HCT116 (cell line): ENCODE measurements at places on chromosomes 16 and 17. TPM values are rescaled to one million over a fixed set of nuclear protein-coding genes. Genes with fewer than 3 reads are reported as not detected.

- DNase-seq = peak; percentile 57
Observed at GRCh38 chr17:38667099-38667786, 7.5 kb downstream of the EPOP start.

B4GALNT2 gene
- total RNA-seq = not detected

DNA sequence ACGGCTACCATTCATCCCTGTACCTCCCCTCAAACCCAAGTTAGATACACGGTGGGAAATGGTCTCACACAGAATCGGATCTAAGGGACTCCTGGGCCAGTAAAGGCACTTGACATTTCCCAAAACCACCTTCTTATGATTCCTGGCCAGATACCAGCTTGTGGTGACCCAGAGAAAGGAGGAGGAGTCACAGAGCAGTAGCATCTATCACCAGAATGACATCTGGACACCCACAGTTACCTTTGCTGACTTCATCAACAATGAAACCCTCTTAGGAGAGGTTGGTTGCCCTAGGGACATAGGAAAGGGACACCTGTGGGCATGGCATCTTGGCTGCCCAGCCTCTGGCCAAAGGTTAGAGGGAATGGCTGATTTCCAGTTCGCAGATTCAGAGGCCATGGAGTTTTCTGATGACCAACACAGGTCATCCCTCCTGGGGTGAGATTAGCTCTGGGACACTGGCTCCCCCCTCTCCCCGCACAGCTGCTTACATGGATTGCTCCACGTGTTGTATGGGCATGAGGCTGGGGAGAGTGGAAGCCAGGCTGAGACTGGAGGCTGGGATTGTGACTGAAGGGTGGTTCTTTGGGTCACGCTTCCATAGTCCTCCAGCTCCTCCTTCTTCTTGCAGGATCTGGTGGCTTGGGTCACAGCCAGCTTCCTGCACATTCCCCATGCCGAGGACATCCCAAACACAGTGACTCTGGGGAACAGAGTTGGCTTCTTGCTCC is 1.4 kb upstream of the AOC3 start:
- DNase-seq = no peak

- no peak for DNase-seq
Observed at GRCh38 chr17:57898487-57899311, 48.9 kb upstream of the MRPS23 start.

OTOP2 gene
- total RNA-seq = not detected

- DNase-seq = no peak
Observed at GRCh38 chr16:82152196-82152595, 17.8 kb downstream of the MPHOSPH6 start.

ACSM2A gene
- total RNA-seq = not detected

DNA sequence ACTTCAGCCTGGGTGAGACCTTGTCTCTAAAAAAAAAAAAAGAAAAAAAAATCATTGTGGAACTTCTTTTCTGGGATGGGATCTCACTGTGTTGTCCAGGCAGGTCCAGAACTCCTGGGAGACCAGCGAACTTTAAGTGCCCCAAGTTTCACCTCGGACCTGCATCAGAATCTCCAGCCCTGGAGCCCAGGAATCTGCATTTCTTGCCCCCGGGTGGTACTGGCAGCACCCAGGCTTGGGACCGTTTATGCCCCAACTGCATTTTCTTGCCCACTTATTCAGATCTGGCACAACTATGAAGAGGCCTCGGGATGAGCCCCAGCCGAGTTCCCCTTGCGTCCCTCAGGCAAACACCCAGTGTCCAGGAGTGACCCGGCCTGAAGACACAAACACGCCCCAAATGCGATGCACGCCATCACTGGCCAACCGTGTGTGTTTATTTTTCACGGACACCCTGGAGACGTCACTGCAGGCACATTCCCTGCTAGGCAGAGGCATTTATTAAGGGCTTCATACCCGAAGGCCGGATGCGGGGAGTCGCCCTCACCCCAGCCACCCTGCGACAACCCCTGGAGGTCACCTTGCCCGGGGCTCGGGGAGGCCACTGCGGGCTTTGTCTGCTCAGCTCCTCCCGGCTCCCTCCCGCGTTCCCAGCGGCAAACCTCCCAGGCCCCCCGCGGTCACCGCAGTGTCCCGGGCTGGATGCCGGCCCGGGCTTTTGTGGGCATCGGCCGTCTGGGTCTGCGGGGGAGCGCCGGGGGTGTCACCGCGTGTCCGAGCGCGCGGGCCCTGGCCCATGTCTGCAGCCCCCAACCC is 684 bp upstream of the SPIRE2 start:
- DNase-seq = peak; percentile 54

DNA sequence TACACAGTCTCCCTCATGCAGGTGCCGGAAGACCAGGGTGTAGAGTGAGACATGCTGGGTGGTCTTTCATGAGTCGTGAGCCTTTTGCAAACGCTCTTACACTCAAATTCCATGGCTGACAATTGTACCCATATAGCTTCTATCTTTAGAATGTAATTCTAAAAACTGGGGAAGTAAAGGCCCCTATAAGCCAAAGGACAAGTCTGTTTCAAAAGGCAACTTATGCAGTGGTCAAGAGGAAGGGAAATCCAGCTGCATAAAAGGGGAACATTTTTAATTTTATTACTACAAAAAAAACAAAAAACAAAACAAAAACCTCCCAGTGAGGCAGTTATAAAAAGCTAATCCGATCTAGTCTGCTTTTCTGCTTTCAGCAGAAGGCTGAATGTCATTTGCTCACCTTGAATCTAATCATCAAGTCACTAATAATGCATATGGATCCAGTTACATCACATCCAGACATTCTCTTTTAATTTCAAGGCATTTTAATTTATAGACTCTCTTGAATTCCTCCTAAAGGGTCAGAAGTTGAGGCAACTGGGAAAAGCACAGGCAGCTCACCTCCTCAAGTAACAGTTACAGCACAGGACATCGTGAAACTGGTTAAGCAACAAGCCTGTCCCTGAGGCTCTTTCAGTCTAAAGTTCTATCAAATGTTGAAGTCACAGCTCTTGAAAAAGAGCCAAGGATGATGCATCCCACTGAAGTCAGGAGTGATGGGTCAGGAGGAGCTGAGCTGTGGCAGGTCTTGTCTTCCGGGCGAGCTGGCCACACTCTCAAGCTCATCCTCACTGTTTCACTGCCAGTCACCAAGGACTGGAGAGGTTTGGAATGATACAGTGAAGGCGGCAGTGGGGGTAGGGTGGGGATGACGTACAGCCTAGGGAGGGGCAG is 99.7 kb downstream of the VPS53 start:
- DNase-seq = no peak

- no peak for DNase-seq
Observed at GRCh38 chr16:55868980-55869379, 6.2 kb downstream of the CES5A start.

DNA sequence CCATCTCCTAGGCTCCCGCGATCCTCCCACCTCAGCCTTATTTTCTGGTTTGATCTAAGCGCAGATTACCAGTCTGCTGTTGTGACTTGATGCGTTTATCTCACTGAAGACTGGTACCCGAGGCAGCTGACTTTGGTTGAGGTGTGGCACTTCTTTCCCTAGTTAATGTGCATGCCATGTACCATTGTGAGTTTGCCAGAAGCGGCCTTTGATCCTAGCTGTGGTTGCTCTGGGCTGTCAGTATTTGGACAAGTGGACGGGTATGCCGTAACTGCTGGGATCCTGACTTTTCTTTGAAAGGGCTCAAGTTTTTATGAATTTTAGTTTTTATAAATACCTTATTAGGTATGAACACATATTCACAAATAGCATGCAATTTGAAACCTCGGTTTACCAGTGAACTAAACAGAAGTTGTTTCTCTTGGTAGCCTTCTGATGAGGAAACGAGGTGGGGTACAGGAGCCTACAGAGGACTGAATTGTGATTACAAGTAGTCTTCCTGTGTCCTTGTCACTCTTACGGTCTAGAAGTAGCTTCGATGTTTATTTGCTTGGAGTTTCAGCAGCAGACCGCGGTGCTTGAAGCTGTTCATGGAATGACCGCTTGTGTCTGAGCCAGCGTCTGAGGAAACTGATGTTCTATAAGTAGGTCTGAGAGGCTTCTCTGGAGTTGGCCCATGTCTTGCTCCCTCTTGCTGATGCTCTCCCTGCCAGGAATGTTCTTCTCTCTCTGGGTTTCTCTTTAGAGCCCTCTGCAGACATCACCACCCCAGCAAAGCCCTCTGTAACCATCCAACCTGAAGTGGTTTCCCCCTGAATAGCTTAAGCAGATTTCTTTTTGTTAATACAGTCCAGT is 40.0 kb downstream of the SEC14L1 start:
- no peak for DNase-seq

ITGAD gene
- 0.12 TPM for total RNA-seq

KRT23 gene
- total RNA-seq = 19.0 TPM
